Foreskin keratinocyte (primary cell): ENCODE measurements at places on chromosomes 6 and 20.

GRCh38 chr6:23611776-23612381 lies 514.1 kb upstream of the NRSN1 start:
- no peak for DNase-seq

DNA sequence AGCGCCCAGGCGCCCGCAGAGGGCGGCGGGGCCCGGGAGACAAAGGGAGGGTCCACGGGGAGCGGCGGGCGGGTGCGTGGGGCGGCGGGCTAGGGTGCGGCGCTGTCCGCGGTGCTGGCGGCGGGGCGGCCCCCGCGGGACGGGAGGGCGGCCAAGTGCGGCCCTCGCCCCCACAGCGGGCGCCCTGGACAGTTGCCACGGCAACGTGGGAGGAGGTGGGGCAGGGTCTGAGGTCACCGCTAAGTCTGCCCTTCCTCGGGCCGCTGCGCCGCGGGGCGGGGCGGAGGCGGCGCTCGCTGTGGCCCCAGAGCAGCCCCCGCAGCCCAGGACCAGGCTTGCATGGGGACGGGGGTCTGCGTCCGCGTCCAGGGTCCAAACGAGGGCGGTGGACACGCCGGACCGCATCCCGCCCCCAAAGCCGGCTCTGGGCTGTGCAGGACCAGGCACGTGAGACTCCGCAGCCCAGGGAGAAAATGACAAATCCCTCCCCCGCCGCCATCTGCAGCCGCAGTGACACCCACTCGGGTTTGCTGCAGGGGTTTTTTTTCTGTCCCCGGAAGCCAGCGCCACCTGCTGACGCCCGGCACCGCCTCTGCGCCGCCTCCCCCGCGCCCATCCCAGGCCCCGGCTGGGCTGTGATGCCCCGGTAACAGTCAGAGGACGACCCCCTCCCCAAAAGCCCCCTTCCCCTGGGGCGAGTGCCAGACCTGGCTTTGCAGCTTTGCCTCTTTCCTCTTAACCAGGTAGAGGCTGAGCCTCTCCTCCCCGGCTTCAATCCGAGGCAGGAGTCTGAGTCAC lies 36.8 kb downstream of the YTHDF1 start:
- no peak for DNase-seq

GRCh38 chr6:102068349-102068929 lies 674.9 kb downstream of the GRIK2 start:
- no peak for DNase-seq

DNA sequence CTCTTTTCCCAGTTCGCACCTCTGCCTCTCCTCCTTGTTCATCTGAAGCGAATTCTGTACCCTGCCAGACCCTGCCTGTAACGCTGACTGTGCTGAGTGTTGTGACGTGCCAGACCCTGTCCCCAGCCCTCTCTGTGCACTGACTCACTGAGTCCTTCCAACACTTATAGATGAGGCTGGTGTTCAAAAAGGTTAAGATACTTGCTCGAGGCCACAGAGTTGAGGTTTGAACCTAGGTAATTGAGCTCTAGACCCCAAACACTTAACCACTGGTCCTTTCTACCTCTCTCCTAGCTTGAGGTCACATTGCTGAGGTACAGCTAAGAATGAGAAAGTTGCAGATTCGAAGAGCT lies 45.7 kb upstream of the NEDD9 start:
- DNase-seq = no peak

- no peak for DNase-seq
Observed at GRCh38 chr20:6525447-6526303, 241.8 kb upstream of the BMP2 start.

GRCh38 chr6:168284187-168284586 lies 35.4 kb downstream of the DACT2 start:
- DNase-seq = peak; percentile 20

- no peak for DNase-seq
Observed at GRCh38 chr6:116016846-116017545, 43.7 kb downstream of the FRK start.

DNA sequence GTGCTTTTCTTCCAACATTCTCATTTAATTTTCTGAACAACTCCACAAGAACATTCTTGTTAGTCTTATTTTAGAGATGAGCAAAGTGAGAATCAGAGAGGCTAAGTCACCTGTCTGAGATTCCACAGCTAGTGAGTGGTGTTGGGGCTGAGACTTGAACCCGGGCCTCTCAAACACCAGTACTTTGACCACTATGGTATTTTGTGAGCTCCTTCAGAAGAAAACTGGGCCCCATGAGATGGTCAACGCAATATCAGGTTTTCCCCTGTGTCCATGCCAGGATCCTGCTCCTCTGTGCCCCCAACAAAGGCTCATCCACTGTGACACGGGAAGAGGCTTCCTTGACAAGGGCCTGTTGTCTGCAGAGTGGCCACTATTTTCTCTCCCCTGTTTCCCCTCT lies 51.9 kb downstream of the MAFB start:
- DNase-seq = no peak

- no peak for DNase-seq
Observed at GRCh38 chr6:111838749-111839484, 34.3 kb downstream of the FYN start.

GRCh38 chr6:147106759-147107401 lies 97.3 kb upstream of the STXBP5 start:
- no peak for DNase-seq

DNA sequence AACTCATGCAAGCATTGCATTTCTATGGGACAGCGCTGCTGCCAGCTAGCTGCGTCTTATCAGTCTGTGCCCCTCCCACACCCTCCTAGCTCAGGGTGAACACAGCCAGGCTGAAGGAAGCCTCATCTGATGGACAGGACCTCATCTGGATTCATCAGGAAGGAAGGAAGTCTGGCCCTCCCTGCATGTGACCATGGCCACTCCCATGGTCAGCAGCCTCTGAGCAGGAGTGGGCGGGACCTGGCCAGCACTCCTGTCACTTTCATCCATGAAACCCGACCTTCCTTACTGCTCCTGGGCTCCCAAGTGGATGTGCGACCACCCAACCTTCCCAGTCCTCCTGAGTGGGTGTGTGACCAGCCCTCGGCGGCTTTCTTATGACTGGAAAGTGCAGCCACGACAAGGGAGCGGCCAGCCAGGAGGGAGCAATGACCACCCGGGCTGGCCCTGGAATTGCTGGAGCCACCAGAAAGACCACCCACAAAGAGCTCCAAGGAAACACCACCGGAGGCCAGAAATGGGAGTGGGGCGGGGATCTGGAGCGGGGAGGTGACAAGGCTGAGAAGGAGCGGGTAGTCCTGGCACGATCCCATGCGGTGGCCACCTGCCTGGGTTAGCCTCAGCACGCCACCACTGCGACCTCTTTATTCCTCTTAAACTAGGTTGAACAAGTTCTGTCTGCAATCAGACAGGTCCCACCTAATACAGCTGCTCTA lies 241.2 kb downstream of the TTLL2 start:
- no peak for DNase-seq

GRCh38 chr6:10419749-10420545 lies 5.1 kb upstream of the TFAP2A start:
- DNase-seq = peak; percentile 88
